ENCODE measurements at places on chromosomes 6 and 20.

DNA sequence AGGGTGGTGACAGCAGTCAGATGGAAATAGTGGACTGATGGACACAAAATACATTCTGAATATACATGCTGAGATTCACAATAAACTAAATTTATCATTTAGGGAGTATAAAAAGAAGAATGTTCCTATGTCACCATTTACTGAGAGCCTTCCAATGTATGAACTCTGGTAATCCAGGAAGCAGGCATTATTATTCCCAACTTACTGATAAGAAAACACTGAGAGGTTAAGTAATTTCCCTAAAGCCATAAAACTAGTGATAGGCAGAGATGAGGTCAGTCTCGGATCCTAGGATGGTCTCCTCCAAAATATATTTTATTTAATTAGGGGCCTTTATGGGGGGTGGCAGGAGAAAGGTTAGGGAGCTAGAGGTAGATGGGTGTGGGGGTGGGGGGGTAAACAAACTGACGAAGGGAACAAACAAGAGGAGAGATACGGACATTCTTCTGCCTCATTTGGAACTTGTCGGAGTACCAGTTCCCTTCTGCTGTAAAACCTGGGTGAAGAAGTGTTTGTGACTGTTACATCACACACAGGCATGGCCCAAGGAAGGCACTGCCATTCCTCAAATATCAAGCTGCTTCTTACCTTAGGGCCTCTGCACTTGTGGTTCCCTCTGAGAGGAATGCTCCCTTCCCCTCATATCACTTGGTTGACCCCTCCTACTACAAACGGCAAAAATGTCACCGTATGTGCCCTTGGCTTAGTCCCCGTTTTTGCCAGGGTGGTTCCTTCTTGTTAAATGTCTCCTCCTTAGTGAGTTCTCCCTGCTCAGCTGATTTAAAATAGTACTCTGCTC lies 6.7 kb downstream of the SAYSD1 start:
- DNase-seq: no peak

- DNase-seq: no peak
Observed at GRCh38 chr6:4413073-4413472, 277.7 kb upstream of the ECI2 start.

DNA sequence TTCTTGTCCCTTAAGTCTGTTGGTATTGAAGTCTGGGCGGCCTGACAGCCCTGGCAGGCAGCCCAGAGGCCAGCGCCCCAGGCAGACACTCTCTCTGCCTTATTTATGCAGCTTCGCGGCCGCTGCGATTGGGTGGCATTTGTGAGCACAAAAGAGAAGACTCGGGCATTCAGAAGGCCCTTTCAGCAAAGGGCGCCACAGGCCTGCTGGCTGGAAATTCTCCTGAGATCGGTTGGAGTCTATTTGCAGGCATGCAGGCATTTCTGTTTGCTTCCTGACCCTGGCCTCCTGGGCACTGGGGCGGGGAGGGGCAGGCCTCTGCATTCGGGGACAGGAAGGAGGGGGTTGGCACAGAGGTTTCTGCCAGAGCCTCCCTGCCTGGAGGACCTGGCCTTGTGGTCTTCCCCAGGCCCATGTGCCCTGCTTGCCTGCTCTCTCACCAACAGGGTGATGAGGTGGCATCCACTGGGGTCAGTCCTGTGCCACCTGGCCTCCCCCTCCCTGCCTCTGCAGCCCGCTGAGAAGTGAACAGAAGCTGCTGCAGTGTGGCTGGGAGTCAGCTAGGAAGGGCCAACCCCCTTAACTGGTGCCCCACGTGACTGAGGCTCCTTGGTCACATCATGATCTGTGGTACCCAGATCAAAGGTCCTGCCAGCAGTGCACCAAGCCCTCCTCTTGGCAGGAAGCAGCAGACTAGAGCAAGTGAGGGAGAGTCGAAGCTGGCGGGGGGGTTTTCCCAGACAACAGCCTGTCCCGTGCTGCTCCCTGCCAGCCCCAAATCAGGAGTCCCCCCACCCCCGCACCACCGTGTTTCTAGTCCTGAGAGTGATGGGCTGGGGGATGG lies 16.6 kb upstream of the CCDC167 start:
- DNase-seq: no peak

GRCh38 chr6:112560651-112561050 lies 213.5 kb downstream of the RFPL4B start:
- no peak for DNase-seq

GRCh38 chr6:158715330-158716311 lies 65.8 kb downstream of the SYTL3 start:
- DNase-seq: no peak

DNA sequence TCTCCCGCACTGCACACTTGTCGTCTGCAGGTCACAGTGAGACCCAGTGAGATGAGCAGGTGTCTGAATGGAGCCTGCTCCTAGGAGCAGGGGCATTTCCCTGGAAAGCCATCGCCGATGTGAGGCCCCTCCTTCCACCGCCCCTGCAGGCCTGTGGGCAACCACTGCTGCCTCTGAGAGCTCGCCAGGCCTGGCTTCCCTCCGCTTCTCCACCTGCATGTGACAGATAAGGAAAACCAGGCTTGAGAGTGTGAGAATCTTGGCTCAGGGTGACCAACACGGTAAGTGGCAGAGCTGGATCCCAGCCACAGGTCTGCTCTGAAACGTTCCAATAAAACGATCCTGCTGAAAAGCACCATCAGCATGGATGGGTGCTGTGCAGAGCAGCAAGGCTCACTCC lies 332.8 kb downstream of the CDH4 start:
- DNase-seq: no peak

- DNase-seq: no peak
Observed at GRCh38 chr20:16360668-16361067, 212.6 kb downstream of the KIF16B start.

DNA sequence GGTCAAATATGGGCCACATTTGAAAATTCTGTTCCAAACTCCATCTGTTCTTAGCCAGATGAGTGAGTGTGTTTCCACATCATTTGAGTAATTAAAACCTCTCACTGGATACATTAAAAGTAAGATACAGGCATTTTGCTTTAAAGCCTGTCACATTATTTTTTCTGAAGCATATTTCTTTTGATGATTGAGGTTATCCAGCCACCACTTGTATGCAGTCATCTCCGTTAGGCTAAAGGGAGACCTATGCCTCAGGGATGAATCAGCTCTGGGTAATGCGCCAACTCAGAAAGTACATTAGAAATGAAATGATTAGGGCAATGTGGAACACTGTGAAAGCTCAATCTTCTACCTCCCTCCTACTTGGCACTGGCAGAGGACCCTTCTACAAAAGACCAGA lies 90.7 kb downstream of the SNAP25 start:
- no peak for DNase-seq

DNA sequence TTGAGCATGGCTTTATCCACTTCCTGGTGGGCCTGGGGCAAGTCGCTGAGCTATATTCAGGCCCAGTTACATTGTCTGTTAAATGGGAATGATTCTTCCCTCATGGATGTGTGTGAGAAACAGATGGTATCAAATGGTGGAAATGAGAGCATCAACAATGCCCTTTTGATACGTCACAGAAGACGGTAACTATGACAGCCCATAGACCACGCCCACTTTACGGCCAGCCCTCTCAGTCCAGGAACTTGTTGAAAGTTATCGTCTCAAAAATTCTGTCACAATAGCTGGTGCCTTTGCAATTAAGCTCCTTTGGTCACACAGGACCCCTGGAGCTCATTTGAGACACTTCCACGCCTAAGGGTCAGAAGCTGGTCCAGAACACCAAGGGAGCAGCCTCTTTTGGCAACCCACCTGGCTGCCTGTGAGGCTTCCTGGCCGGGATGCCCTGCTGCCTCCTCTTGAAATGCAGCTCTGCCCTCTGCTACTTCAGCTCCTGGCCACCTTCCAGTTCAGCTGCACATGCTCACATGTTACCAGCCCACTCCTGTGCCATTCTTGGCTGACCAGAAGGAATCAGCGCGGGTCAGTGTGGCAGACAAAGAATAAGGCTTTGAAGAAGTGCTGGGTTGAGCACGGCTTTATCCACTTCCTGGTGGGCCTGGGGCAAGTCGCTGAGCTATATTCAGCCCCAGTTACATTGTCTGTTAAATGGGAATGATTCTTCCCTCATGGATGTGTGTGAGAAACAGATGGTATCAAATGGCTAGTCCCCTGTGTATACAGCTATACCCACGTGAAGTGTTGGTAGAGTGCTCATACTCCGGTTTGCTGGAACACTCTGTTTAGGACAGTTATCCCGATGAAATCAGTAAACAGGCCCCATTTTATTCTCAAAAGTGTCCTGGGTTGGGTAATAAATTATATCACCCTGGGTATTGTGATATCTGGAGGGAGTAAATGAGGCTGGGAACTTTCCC lies 199.2 kb upstream of the SUPT3H start:
- DNase-seq: no peak

DNA sequence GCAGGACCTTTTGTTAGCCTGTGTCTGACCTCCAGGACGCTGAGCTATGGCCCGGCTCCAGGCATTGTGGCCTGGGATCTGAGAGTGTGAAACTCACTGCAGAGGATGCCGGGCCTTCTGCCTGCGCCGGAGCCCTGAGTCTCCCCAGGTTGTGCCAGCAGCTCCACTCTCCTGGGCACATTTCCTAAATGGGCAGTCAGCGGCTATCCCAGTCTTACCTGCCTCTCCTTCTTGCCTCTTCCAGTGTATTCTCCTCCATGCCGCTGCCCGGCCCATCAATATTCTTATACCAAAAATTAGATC lies 397.8 kb downstream of the CDH4 start:
- no peak for DNase-seq

DNA sequence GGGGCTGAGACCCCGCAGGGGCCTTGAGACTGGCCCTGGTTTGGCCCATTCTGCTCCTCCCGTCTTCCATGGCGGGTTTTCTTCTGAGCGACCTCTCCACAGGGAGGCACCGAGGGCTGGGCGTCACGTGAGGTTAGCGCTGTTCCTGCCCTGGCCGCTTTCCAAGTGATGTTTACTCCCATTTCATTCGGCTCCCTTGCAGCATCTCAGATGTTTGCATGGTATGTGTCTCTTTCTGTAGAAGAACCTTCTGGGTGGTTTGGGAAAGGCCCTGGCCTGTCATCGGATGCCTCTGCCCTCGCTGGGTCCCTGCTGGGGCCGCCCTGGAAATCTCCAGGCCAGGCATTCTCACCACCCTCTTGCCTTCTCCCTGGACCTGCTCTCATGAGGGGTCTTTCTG lies 17.3 kb downstream of the RAMACL start:
- DNase-seq: no peak

DNA sequence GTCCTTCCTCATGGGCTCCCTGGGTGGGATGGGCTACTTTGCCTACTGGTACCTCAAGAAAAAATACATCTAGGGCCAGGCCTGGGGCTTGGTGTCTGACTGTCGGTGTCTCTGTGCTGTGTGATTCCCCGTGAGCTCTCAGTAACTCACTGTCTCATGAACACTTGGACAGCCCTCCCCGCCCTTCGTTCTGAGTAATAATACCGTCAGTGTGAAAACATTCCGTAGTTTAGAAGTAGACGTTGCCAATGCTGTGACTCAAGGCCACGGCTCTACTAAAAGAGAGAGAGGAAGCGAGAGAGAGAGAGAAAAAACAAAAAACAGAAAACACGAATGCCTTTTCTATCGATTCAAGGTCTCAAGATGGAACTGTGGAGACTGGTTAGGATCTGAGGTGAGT lies 31.8 kb downstream of the FITM2 start:
- no peak for DNase-seq

- no peak for DNase-seq
Observed at GRCh38 chr6:19342616-19343015, 494.6 kb upstream of the ID4 start.

Data from NCI-H2081 treated with DMSO at 0.1 percent for 48 hours (cell line).